ENCODE measurements at places on chromosomes 5 and 9.

DNA sequence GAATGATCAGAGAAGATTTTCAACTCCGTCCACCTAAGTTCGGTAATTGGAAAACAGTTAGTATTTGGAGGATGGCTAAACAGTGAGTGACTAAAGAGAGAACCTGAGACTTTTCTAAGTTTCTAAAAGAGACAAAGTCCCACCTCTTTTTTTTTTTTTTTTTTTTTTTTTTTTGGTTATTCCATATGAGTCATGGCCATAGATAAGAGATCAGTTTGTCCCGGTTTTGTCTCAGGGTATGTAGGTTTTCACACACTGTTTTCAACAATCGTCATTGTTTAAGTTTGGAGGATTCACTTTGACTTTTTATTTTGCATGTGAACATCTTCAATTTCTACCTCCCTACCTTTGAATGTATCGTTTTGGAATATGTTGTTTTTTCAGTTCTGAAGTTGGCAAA, 85.9 kb downstream of the NTRK2 start:
- no peak for DNase-seq

GRCh38 chr9:70076678-70077077, 33.0 kb downstream of the MAMDC2 start:
- DNase-seq, result no peak

DNA sequence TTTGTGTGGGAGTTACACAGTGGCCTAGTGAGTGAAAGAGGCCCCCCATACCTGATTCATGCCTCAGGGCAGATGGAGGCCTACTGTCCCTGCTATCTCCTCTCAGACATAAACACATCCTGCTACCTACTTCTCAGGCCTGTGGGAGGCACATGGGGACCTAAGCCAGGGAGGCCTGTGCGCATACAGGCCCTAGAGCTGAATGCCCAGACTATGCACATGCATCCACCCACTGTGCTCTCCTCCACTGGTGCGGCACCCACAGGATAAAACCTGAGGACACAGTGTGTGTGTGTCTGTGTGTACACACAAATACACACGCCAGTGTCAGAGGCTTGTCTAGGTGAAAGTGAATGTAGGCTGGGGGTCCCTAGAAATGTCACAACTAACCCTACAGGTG, 1.4 kb downstream of the PAX5 start:
- DNase-seq, result no peak

GRCh38 chr9:104429031-104429546, 75.0 kb upstream of the OR13F1 start:
- no peak for DNase-seq

GRCh38 chr5:64646169-64646568, 44.1 kb upstream of the SHISAL2B start:
- no peak for DNase-seq

GRCh38 chr9:132295181-132295580, 59.6 kb downstream of the SETX start:
- no peak for DNase-seq

DNA sequence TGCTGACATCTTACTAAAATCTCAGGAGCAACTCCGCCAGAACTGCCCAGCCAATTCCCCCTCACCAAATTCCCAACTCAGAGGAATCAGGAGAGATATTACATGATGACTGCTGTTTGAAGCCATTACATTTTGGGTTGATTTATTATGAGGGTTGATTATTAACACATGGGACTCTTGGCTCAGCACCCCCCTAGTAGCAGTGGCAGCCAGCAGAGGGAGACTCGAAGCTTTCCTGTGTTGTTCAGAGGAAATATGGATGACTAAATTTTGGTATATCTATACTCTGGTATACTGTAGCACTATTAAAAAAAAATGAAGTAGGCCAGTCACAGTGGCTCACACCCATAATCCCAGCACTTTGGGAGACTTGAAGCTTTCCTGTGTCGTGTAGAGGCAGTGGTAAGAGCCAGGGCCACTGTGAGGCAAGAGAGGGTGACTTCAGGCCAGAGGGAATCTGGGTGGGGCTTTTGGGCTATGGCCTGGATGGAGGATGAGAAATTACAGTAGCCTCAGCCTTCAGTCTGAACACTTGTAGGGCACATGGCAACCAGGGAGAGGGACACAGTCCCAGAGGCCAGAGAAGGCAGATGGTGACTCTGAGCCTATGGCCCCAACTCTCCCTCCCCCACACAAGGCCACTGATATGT, 111.4 kb downstream of the LHX2 start:
- no peak for DNase-seq

DNA sequence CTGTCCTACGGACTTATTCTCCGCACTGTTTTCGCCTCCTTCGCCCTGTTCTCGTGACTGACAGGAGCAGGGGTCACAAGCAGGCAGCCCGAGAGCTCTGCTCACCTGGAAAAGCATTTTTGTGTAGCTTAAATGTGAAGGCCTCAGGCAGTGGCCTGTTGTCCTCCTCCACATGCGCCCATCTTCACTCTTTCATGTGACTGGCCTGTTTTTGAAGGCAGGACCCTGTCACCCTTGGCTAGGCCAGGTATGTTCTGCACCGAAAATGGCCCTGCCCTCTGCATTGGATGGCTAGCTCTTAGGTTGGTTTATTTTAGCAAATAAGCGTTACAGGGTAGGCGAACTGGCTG, 614 bp upstream of the CPLANE1 start:
- no peak for DNase-seq

DNA sequence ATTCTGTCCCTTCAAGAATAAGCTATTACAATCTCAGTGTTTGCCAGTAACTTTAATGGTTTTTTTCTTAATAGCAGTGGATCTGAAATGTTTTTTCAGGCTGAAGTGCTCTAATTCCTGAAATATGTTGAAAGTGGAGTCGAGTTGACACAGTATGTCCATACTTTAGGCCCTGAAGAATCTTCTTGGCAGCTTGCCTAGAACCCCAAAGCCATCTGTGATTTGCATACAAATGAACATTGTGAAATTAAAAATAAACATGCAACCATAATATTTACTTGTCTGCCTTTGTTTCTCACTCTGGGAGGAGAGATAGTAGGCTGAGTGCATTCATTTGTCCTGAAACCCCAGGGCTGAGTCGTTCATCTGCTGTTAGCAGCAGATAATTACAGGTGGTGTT, 152.7 kb downstream of the ADCY2 start:
- no peak for DNase-seq

DNA sequence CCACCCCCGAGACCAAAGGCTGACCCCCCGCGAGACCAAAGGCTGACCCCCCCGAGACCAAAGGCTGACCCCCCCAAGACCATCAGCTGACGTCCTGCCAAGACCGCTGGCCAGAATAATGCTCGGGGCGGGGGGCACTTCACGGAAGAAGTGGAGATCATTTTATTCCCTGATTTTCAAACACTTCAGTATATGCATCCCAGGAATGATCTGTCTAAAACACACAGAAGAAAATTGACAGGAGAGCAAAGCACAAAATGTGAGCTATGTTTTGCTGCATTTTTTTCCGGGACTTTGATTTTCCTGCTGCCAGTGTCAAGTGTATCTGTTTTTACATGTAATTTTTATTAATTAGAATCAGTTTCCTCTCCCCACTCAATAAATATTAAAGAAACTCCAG, 67.1 kb downstream of the ADAMTS2 start:
- no peak for DNase-seq

GRCh38 chr5:140821375-140822280, at the start of gene PCDHA5:
Gene PCDHA5, plus strand, starts transcription at chr5:140821613.
- DNase-seq, result no peak

DNA sequence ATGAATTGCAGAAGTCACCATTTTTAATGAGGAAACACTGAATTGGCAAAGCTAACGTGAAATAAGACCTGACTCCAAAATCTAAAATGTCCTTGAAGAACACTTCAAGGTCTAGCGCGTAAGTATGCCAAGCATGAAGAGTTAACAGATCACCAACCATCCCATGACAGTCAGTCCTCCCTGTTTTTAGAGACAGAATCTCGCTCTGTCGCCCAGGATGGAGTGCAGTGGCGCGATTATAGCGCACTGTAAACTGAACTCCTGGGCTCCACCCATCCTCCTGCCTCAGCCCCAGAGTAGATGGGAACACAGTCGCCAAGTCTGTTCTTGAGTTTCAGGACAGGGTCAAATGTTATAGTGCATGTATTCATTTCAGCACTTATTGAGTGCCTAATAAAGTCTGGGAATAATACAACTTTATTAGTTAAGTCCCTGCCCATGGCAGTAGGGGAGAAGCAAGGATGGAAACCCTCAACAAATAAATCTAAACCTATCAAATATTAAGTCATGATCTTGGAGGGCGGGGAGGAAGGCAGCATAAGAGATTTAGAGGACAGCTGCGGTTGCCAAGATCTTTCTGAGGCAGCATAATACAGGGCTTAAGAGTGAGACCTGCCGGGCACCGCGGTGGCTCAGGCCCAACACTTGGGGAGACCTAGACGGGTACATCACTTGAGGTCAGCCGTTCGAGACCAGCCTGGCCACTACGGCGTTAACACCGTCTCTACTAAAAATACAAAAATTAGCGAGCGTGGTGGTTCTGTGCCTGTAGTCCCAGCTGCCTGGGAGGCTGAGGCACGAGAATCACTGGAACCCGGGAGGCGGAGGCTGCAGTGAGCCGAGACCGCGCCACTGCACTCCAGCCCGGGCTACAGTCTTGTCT, 1.1 kb downstream of the ATPSCKMT start:
- no peak for DNase-seq

- DNase-seq, result no peak
Observed at GRCh38 chr9:120926397-120926928, at the start of gene TRAF1. Gene TRAF1, minus strand, starts transcription at chr9:120926796. Its CDS starts 721 bp downstream, at chr9:120926075.

DNA sequence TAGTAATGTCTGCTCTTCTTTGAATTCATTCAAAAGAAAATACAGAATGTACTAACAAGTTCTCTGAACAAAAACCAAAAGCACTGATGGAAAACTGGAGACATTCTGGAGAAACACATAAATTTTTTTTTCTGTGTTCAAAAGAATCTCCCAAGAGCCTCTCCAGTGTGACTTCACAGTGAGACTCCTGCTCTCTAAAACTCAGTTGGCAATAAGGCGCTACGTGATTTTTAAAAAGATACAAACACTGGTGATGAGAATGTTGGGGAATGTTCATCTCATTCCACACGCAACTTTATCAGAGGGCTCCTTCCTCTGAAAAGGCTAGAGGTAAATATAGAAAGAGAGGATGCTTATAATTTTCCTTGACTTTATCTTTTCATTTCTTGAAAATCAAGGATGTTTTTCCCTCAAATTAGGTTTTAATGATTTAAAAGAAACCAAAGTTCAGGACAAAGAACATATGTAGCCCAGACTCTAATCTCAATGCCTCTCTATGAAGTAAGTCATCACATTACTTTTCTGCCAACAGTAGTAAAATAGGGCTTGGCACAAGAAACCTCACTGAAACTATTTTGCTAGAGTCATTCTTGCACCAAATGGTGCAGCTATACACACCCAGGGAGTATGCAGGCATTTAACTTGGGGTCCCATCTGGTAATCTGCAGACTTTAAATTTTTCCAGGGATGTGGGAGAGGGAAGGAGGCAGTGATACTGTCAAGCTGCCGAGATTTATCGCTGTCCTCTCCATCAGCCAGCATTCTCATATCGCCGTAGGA, 12.9 kb upstream of the AOPEP start:
- no peak for DNase-seq

GRCh38 chr9:33230756-33231622, 9.0 kb upstream of the SPINK4 start:
- DNase-seq, result no peak

DNA sequence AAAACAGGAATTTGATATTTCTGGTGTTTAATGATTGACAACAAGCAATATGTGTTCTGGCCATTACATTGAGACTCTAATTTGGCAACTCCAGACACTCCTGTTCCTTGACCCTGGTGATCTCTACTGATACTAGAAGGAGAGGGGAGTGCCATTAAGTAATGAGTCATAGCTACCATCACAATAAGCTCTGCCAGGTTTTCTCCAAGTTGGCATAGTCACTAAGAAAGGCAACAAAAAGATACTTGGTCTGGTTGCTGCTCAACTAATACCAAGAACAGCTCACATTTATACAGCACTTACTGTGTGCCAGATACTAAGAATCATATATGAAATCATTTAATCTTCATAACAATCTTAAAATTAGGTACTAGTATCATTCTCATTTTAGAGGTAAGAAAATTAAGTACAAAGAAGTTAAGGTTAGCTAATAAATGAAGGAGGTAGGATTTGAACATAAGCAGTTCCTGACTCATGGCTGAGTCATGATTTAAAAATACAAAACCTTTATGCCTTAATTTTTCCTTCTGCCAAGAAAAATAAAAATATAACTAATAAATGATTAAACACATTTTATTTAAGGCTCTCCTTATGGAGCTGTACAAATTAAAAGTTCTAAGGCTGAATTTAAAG, 19.9 kb upstream of the PRXL2C start:
- DNase-seq, result no peak

GRCh38 chr9:121634329-121635261, 16.8 kb upstream of the DAB2IP start:
- DNase-seq, result no peak

DNA sequence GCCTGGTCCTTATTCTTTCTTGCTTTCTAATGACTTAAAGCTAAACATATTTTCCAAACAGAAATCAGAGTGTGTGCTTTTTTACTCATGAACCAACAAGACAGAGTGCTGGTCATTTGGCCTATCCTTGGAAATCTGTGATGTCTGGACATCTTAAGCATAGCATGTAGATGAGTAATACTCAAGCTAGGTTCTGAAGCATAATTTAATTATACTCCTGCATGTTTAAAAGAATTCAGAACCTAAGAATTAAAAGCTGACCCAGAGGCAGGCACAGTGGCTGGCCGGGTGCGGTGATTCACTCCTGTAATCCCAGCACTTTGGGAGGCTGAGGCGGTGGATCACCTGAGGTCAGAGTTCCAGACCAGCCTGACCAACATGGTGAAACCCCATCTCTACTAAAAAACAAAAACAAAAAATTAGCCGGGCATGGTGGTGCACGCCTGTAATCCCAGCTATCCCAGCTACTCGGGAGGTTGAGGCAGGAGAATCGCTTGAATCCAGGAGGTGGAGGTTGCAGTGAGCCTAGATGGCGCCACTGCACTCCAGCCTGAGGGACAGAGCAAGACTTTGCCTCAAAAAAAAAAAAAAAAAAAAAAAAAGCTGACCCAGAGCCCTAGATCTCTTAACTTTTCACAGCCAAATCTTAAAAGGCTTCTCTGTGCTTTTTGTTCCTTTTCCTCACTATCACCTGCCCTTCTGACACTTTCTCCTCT, 16.2 kb upstream of the TJP2 start:
- DNase-seq, result no peak

- DNase-seq, result no peak
Observed at GRCh38 chr9:99811598-99812383, 9.9 kb upstream of the NR4A3 start.

- DNase-seq, result no peak
Observed at GRCh38 chr9:122126331-122127261, 33.0 kb downstream of the NDUFA8 start.

- no peak for DNase-seq
Observed at GRCh38 chr9:70052768-70053167, 9.1 kb downstream of the MAMDC2 start.

- DNase-seq, result no peak
Observed at GRCh38 chr5:74866596-74867162, 492 bp upstream of the FAM169A start.

DNA sequence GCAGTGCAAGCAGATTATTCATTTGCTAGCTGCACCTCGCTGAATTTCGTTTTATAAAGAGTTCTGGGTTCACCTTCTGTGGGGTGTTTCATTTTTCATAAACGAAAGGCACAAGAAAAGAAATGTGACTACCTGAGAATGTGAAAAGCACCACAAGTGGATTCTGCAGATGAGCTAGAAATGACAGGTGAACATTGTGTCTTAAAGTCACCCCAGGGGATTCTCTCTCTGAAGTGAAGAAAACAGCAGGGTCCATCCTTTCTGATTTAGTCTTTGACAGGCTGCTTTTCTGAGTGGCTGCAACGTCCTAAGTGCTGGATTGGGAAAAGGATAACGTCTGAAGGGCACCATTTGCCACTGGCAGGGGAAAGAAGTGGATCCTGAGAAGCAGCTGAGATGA, 469.3 kb downstream of the SPATA31D1 start:
- DNase-seq, result no peak

Measured in stimulated activated CD4-positive, alpha-beta T cell treated with anti-CD3 and anti-CD28 coated beads, Interleukin-1b, Interleukin-23, amount 100 ng/mL, for 1 hour (primary cell).